Transverse colon (tissue), 4 donors: ENCODE measurements at places on chromosomes 7 and 10. TPM values are rescaled to one million over a fixed set of nuclear protein-coding genes. Genes with fewer than 3 reads are reported as not detected.

The ZNF736 gene
- 7.0 TPM for total RNA-seq

- no peak for DNase-seq
Measured at GRCh38 chr10:95480901-95481491, 80.2 kb downstream of the SORBS1 start.

DNA sequence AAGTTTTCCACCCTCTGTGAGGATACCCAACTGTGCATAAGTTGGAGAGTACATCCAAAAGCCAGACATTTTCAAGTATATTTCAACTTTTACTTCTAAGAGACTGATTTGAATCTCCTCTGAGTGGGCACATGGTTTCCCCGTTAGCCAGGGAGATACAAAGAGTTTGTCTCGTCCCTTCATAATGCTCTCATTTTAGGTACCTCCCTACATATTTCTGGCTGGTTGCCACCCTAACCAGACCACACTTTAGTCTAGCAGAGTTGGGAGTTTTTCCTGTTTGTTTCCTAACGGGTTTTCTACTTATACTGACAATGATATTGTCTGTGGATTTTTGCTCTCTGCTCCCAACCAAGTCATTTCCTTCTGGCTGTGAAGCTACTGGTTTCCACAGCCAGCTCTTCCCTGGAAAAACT lies 180.3 kb downstream of the CCDC71L start:
- no peak for DNase-seq

GRCh38 chr7:50214126-50214670 lies 90.3 kb upstream of the IKZF1 start:
- DNase-seq: no peak

GRCh38 chr7:41374150-41374848 lies 328.6 kb downstream of the INHBA start:
- no peak for DNase-seq

- no peak for DNase-seq
Measured at GRCh38 chr10:123795196-123795780, 96.3 kb downstream of the CPXM2 start.

- no peak for DNase-seq
Measured at GRCh38 chr10:56622335-56622973, 261.4 kb upstream of the ZWINT start.

DNA sequence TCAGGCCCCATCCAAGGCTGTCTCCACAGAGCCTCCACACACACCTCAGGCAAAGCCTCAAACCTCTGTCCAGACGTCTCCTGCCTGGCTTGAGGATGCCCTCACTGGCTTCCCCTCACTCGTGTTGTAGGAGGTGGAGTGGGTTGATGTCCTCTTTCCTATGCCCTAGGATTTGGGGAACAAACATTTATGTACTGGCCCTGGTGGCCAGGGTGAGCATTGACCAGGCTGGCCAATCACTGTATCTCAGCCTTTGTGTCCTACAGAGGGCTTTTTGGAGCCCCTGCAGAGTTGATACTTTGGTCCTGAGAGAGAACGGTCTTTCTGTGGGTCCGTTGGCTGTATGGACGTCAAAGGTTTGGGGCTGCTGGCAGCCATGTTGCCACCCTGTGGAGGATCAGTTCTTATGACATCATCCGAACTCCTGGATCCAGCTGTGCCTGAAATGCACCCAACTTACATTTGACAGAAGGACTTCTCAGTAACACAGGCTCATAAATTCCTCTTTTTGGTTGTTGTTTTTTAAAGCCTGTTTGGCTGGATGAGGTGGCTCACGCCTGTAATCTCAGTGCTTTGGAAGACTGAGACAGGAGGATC lies 2.3 kb upstream of the GRID2IP start:
- no peak for DNase-seq

DNA sequence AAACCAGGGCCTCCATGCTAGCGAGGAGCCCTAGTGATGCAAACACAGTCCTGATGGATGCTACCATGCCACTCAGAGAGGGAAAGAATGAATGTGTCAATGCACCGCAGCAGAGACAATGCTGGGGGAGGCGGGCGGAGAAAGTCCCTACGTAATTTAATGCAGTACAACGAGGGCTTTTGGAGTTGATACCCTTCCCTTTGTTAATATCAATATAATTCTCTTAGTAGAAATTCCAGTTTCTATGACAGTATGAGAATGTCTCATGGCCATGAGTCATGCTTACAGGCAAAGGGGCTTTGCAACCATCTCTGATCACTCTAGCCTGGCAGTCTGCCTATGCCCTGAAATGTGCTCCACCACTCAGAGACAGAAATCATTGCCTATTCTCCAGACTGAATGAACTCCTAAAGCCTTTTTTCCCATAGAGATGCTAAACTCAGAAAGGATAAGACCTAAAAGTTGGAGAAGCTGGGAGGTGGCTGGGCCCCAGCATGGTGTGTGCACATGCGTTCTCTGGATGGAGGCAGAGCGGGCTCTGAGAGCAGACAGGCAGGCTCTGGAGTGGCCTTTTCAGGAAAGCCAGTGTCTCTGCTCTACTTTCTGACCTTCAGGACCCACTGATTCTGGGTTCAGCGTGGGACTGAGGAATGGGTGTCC lies 20.3 kb upstream of the GIMAP2 start:
- DNase-seq: no peak

GRCh38 chr10:3096149-3096548 lies 28.8 kb downstream of the PFKP start:
- DNase-seq: no peak

- DNase-seq: no peak
Measured at GRCh38 chr10:28801869-28802268, 124.5 kb downstream of the BAMBI start.

GRCh38 chr7:2924866-2925840 lies 81.0 kb upstream of the GNA12 start:
- DNase-seq: no peak
